ENCODE measurements at places on chromosomes 13 and 19.

GRCh38 chr19:11570039-11570462 is 7.4 kb downstream of the ACP5 start:
- DNase-seq: no peak

DNA sequence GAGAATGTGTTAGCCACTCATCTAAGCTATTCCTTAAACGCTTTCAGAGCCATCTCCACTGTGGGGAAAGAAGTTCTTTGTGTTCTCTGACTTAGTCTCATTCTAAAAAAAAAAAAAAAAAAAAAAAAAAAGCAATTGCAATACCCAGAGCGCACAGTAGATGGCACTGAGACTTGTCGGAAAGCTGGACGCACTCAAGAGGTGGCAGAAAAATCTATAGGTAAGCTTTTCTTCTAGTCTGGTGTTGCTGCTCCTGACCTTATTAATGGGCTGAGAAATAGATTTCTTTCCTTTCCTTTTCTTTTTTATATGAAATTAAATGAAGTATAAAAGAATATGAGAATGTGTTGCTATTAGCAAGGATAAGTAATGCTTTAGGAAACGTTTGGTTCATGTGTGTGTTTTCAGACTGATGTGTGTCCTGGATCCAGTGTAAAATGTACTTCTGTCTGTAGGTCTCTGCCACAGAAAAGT is 4.7 kb upstream of the GJB2 start:
- no peak for DNase-seq

- DNase-seq: no peak
These were observed 3.6 kb downstream of the STAP2 start for GRCh38 chr19:4334929-4335570.

DNA sequence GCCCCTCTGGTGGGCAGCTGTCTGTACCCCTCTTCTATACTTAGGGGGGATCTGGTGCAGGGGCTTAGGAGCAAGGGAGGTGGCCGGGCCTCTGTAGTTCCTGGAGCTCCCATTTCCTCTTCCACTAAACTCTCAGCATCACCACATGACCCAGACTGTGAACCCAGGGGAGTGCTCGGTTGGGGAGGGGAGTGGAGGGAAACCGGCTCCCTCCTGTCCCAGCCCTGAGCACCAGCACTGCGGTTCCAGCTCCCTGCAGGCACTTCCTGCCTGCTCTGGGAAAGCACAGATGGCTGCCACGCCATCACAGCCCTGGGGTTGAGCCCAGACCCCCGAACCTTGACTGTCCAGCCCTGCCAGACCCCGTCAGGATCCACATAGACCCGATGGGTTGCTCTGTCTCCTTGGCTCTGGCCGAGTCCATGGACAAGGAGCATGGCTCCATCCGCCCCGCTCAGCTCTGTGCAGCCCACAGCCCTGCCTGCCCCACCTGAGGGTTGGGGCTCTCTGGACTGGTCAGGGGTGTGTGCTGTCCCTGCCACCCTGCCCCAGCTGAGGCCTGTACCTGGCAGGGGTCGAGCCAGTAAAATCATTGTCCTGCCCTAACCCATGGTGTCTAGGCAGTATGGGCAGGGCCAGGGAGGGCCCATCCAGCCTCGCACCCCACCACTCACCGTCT is 36.0 kb upstream of the SLC7A10 start:
- DNase-seq: no peak

DNA sequence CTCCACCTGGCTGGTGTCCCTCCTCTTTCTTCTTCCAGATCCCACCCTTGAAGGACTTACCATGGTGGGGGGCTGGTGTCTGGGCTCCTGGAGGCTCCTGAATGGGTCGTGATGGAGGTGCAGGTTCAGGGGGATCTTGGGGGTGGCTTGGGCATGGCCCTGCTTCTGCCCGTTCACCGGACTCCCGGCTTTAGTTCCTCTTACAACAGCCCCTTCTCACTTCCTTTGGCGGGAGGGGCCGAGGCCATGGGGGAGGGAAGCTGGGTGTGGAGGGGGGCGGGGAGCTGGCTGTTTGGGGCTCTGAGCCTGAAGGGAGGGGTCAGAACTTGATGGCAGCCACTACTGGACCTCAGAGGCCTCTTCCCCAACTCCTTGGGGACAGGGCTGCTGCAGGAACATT is at the start of gene MYO1F:
Gene MYO1F (minus strand): TSS at position 196 of the 400 bp plus-strand sequence. CDS start 133 bp downstream, at position 63.
- no peak for DNase-seq

GRCh38 chr13:75566658-75567057 is 17.1 kb downstream of the UCHL3 start:
- no peak for DNase-seq

DNA sequence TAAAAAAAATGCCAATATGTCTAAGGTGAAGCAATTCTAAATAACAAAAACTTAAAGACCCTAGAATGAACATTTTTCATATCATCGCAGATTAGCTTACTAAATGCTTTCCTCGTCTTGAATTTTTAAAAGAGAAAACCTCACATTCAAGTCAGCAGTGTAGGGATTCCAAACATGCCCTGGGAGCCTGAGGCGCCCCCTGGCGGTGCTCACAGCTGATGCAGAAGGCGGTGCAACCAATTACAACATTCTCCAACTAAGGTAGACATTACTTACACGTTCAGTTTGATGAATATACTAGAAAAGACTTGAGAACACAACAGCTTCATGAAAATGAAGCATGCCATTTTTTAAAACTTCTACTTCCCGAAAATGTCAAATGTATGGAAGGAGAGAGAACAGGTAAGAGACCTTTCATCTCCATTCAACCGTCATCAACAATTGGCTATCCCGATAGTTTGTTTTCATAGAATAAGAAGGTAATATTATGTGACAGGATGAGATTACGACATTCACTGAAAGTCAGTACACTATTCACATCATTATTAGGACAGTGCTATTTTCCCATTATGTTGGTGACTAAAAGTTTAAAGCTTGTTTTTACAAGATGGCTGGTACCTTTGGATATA is 304.4 kb downstream of the DCLK1 start:
- DNase-seq: no peak
